Activated CD4-positive, alpha-beta T cell treated with anti-CD3 and anti-CD28 coated beads, Interleukin-2, amount 50 U/mL, for 4 hours (primary cell): ENCODE measurements at places on chromosomes 4 and X.

DNA sequence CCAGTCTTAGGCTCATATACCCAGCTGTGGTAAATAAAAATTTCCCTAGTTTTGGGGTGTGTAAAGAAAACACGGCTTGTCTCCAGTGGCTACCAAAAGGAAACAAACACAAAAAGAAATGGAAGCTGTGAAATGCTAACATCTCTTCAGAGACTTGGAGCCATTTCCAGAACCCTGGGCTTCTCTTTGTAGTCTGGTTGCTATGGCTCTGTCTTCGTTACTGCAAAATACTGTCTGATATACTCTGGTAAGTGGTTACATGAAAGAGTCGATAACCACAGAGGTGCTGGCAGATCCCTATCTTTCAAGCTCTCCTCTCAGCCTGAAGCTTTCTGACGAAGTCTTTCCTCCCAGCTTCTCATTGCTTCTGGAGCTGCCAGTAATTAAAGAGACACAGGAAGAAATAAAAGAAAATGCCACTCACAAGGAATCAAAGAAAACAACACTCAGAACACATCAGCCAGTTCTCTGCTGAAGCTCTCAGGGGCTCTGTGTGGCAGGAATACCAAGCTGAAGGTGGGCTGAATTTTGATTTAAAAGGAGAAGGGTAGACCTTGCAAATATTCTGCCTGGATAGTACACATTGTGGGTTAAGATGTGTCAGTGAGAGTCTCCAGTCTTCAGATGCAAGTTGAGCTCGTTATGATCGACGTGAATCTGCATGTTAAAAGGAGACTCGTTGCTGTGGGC, 107.6 kb upstream of the FAM9C start:
- DNase-seq: peak; percentile 17

GRCh38 chrX:50157545-50158135, 43.2 kb downstream of the AKAP4 start:
- no peak for DNase-seq

DNA sequence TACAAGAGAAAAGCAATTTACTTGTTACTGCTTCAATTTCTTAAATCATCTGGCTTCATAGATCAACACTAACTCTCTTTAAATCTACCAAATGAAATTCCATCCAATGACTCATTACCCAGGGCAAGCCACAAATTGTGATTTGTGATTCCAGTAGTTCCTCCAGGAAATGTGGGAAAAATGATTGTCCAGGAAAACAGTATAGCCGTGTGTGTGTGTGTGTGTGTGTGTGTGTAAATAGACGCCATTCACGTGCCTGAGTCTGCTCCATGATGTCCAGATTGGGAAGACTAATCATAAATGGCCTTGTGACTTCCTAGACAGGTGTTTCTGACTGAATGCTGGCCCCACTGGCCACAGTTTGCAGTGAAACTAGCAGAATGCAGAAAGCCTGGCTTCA, 121.3 kb downstream of the HS6ST2 start:
- no peak for DNase-seq

DNA sequence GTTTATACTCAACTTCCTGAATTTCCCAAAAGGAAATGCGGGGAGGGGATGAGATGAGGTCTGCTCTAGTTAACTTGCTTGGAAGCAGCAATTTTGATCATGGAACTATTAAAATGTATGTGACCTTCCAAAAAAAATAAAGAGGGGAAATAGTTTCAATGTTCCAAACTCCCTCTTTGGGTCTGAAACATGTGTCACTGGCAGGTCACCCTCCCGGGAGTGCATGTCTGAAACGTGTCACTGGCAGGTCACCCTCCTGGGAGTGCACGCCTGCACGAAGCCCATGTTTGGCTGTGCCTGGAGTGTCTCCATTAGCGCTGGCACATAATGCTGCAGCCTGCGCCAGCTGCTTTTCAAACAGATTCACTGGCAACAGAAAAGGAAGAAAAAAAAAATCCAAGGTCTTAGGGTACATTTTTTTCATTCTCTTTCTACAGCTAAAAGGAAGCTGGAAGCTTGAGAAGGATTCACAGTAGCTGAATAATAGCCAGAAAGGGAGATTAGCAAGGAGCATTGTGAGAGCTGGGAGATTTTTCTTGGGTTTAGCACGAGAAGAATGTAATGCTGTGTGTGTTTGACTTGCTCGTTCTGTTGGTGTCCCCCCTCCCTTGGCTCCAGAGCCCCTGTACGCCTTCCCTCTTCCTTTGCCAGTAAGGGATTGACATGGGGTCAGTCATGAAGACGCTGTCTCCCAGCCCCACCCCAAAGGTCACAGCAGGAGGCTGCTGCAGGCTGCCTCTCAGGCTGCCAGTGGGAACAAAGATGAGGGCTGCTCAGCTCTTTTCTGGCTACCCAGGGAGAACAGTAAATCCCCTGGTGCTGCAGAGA, 39.2 kb upstream of the TLR3 start:
- no peak for DNase-seq

DNA sequence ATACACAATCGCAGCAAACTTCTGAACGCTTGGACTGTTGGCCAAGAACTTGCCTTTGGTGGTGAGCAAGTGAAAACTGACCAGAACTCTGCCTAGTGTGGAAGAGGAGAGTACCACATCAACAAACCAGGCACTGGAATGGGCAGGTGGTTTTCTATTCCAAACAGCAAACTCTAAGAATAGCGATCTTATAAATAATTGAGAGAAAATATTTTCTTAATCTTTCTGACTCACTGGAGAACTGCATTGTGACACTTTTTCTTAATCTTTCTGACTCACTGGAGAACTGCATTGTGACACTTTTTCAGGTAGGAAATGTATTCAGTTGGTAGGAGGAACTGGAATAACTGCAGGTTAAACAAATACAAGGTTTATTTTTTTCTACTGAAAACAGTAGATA, 57.0 kb upstream of the SORBS2 start:
- no peak for DNase-seq

DNA sequence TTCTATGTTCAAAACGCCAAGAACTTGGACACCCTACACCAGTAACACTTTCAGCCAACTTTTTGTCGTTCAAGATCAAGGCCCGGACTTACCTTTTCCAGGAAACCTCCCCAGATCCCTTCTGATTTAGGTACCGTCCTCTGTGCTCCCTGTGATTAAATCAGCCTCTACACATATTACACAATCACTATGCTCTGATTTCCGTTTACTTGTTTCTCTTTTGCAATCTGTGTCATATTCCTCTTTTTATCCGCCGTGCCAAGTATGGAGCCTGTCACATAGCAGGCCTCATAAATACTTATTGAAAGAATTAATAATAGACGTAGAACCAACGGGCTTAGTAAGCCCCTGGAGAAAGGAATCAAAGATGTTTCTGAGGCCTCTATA, 722 bp upstream of the TMEM33 start:
- no peak for DNase-seq

DNA sequence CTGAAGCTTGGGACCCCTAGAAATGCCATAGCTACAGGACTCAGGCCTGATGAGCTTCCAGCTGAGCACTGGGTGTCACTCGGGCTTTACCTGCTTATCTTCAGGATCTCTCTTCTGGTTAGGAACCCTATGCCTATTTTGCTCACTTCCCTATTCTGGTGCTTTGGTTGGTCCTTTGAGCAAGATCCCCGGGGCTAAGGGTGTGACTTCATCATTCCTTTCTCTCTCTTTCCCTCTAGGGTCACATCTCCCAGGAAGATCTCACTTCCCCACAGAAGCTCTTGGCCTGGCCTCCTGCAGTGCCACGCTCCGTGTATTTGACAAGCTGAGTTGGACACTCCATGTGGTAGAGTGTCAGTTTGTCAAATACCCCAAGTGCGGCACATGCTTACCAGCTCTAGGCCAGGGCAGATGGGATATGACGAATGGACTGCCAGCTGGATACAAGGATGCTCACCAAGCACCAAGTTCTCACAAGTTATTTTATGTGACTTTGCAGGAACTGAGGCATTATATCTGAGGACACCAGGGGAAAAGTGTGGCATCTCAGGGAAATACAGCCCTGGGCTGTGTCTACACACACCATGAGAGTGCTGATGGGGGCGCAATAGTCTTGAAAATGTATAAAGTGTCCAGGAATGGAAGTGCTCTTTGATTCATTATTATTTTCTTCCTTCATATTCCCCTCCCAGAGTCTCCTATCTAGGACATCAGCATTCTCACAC, 21.1 kb downstream of the VSIG4 start:
- no peak for DNase-seq

DNA sequence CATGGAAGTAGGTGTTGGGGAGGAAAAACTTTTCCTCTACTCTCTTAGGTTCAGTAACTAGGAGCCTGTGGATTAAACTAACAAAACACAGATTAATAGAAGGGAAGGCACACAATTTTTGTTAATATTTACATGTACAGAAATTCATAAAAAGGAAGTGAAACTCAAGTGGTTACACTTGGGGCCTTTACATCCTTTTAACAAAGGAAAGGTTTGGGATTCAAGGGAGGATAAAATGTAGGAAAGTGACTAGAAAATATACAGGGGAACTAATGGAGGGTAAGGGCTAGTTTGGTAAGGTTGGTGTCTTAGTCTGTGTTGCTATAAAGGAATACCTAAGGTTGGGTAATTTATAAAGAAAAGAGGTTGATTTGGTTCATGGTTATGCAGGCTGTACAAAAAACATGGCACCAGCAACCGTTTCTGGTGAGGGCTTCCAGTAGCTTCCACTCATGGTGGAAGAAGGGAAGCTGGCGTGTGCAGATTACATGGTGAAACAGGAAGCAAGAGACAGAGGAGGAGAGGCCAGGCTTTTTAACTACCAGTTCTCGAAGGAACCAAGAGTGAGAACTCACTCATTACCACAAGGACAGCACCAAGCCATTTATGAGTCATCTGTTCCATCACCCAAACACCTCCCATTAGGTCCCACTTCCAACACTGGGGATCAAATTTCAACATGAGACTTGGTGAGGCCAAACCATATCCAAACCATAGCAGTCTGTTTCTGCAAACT, 124.4 kb downstream of the CHRDL1 start:
- DNase-seq: no peak

GRCh38 chr4:96035727-96036126, 195.8 kb downstream of the PDHA2 start:
- no peak for DNase-seq

DNA sequence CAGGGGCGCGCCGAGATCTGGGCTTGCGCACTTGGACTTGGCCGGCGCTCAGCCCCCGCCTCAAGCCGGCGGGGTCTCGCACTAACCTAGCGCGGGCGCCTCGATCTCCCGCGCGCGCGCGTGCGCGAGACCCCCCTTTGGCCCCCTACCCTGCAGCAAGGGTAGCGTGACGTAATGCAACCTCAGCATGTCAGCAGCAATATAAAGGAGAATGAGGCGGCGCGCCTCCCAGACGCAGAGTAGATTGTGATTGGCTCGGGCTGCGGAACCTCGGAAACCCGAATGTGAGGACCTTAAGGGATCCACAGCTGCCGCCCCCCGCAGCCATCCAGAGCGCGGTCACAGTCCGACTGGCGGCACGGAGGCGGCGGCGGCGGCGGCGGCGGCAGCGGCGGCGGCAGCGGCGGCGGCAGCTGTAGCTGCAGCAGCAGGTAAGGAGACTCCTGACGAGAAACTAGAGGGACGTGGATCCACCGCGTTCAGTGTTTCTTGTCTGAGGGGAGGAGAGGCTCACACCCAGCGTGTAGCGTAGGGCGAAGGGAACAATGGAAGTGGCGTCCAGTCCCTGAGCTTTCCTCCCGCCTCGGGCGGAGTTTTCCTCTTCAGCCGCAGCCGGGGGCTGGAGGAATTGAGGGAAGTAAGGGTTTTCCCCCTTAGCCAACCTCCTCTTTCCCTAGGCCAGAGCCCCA, at the start of the genes SATL1 and ZNF711:
SATL1 (minus strand) TSS at position 19 of the 689 bp plus-strand sequence. CDS start 134,811 bp downstream, outside the sequence.
ZNF711 (plus strand) TSS at position 231 of the 689 bp plus-strand sequence. CDS start 3,582 bp downstream, outside the sequence.
- DNase-seq: no peak

GRCh38 chr4:133439830-133440229, 290.7 kb downstream of the PCDH10 start:
- no peak for DNase-seq

GRCh38 chr4:121229993-121230392, 65.9 kb upstream of the TNIP3 start:
- no peak for DNase-seq
